ENCODE measurements at places on chromosomes 12 and 14. TPM values are rescaled to one million over a fixed set of nuclear protein-coding genes. Genes with fewer than 3 reads are reported as not detected.

The GPR132 gene
- total RNA-seq: 2.5 TPM

The HOXC6 gene
- total RNA-seq: 0.23 TPM

The SYCP3 gene
- total RNA-seq: not detected

The CNTN1 gene
- 65.6 TPM for total RNA-seq

The LEMD3 gene
- 26.6 TPM for total RNA-seq

The ADAM20 gene
- total RNA-seq: 0.71 TPM

The RAD51AP1 gene
- total RNA-seq: 0.66 TPM

The POTEM gene
- total RNA-seq: not detected

The PTPRR gene
- 0.83 TPM for total RNA-seq

The GPR68 gene
- 9.1 TPM for total RNA-seq

The ADAMTS20 gene
- total RNA-seq: not detected

The RHOF gene
- 13.3 TPM for total RNA-seq

The SLC39A2 gene
- total RNA-seq: not detected

The AGAP2 gene
- 2.5 TPM for total RNA-seq

The VPS33A gene
- 14.7 TPM for total RNA-seq

The COCH gene
- 2.7 TPM for total RNA-seq

The MORN3 gene
- 0.17 TPM for total RNA-seq

The ATF1 gene
- 29.1 TPM for total RNA-seq

The LPCAT3 gene
- 33.3 TPM for total RNA-seq

The LUM gene
- 83.5 TPM for total RNA-seq

The KRT77 gene
- total RNA-seq: not detected

The KRT7 gene
- total RNA-seq: 6.5 TPM

The POLE2 gene
- total RNA-seq: 0.83 TPM

The ASCL1 gene
- not detected for total RNA-seq

The TSPAN19 gene
- not detected for total RNA-seq

The NRIP2 gene
- total RNA-seq: 9.7 TPM

The DHH gene
- 0.66 TPM for total RNA-seq

The SPSB2 gene
- total RNA-seq: 10.8 TPM

The KRT85 gene
- total RNA-seq: not detected

The TUBA1A gene
- 1,110 TPM for total RNA-seq

The SOX5 gene
- 7.8 TPM for total RNA-seq

The SLC7A7 gene
- 22.9 TPM for total RNA-seq

The RD3L gene
- not detected for total RNA-seq

The GLIPR1L1 gene
- not detected for total RNA-seq

The CPM gene
- 51.9 TPM for total RNA-seq

The CCDC175 gene
- not detected for total RNA-seq

The BCL7A gene
- total RNA-seq: 2.9 TPM
